Ureter (tissue), 1 donor: ENCODE measurements at places on chromosomes 4 and X. TPM values are rescaled to one million over a fixed set of nuclear protein-coding genes. Genes with fewer than 3 reads are reported as not detected.

The SHISA3 gene
- 0.31 TPM for total RNA-seq

The GIMD1 gene
- total RNA-seq, result not detected

The MAGEE2 gene
- not detected for total RNA-seq

The NUP54 gene
- total RNA-seq, result 47.2 TPM

DNA sequence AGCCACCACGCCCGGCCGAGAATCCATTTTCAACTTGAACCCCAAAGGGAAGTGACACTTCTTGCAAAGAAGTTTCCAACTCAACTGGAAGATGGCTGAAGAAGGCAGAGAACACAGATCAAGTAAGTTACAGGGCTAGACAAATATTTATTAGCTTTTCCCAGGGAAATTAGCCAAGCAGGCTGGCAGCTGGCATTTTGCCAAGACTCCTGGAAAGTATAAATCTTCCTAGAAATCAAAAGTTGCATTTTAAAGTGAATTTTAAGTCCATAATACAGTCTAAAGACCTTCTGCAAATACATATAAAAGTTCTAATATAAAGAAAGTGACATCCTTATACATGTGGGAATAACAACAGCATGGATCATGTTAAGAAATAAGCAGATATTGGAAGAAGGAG lies 3.4 kb upstream of the MRPL1 start:
- DNase-seq, result no peak

DNA sequence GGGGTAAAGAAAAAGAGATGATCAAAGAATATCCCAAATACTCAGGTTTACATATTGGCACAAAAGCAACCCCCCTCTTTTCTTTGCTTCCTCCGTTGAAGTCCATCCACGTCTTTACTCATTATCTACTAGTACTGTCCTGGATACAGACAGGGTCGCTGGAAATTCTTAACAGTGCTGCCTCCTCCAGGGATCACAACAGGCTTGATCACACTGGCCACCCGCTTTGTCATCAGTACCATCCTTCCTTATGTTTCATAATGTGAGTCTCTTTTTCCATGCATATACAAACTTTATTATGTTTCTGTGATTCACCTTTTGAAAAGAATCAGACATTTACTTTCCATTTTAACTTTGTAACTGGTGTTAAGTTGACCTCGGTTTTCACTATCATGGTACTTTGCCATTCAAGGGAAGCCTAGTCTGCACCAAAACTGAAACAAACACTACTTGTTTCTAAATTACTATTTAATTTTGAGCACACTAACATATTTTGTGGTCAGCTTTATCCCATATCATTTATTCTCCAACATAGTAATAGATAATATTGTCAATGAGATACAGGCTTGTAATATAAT lies 387.5 kb upstream of the PPP1R2C start:
- DNase-seq, result no peak

GRCh38 chrX:112527903-112528302 lies 151.8 kb downstream of the LHFPL1 start:
- DNase-seq, result no peak
